Suprapubic skin (tissue), 4 donors: ENCODE measurements at places on chromosomes 2 and 18.

DNA sequence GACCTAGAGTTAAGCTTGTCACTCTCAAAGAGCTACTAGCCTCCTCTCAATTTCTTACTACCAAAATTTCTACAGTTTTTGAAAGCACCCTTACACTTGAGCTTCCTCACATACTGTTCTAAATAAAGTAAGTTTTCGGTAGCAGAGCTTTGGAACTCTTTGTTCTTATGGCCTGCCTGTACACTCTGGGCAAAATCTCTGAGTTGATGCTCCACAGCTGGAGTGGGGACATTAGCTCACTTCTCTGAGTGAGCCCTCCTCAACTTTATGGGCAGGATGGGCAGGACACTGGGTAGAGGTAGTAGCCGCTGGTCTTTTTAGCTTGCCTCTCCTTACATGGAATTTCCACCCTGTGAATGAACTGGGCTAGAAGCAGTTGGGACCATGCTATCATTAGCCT is 127.8 kb downstream of the FAM210A start:
- DNase-seq = no peak

DNA sequence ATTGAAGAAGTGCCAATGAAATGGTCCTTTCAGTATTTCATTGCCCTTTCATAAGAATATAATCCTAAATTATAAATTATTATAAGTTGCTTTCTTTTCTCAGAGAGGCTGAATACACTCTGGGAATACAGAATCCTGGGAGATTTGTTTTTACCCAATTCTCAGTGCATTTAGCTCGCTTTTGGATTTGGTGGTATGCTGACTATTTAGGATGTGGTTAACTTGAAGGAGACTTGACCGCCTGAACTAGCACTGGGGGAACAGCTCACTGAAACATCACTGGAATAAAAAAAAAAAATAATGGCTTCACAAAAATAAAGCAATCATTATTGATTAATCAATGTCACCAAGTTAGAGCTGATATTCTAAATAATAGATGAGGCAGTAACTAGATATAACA is 10.2 kb downstream of the TNFAIP6 start:
- DNase-seq = no peak

- no peak for DNase-seq
Observed at GRCh38 chr2:105294844-105295481, 34.6 kb downstream of the TGFBRAP1 start.

GRCh38 chr2:224847961-224848850 is 132.0 kb upstream of the CCDC195 start:
- no peak for DNase-seq

DNA sequence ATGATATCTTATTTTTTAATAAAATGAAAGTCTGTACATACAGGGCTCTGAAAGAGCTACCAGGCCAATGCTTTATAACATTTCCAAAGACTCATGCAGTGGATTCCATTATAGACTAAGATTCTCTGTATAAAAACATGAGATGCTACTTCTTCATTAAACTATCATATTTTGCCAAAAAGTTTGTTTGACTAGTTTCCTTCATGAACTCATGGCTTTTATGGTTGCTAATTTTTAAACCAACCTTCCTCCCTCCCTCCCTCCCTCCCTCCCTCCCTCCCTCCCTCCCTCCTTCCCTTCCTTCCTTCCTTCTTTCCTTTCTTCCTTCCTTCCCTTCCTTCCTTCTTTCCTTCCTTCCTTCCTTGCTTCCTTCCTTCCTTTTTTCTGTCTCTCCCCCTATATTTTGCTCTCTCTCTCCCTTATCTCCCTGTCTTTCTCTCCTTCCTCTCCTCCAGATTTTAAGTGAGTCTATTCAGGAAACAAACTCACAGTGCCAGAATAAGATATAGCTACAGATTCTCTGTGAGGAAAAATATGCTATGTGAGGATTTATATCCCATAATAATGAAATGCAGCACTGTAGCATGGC is 961.5 kb upstream of the ZEB2 start:
- DNase-seq = no peak

- DNase-seq = no peak
Observed at GRCh38 chr2:28616396-28616999, 120.6 kb downstream of the PLB1 start.

DNA sequence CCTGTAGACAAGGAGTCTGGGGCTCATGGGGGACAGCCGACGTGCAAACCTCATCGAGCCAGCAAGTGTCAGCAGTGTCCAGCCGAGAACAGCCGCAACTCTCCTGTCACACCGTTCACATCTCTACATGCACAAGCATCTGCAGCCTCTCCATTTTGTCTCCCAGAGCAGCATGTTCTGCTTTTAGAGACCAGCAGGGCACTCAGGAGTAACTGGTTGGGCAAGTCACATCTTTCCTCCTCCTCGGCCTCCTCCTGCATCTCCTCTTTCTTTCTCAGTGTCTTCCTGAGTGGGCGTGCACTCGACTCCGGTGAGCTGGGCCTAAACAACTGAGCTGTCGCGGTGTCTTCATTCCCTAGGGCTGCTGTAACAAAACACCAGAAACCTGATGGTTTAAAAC is 249.9 kb downstream of the SH3BP4 start:
- DNase-seq = no peak

DNA sequence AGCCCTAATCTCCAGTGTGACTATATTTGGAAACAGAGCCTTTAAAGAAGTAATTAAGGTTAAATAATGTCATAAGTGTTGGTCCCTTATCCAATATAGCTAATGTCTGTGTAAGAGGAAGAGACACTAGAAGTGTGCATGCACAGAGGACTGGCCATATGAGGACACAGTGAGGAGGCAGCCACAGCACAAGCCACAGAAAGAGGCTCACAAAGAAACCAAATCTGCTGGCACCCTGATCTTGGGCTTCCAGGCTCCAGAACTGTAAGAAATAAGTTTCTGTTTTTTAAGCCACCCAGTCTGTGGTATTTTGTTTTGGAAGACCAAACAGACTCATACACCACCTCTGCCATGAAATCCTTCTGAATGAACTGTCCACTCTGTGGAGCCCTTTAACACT is 186.4 kb upstream of the SLC39A10 start:
- no peak for DNase-seq

DNA sequence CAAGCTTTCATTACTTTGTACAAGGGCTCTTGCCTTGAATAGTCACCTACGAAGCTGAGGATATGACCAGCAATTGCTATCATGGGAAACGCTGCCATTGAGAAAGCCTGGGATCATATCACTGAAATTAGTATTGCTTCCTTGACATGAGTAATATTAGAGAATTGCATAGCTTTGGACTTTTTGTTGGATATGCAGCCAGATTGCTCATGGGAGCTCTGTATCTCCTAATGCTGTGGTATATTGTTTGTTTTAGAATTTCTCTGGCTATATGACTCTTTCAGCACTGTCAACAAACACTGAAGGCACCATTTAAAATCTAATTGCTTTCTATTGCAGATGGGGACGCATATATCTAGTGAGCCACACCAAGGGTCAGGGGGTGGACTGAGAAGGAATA is 80.0 kb upstream of the WDSUB1 start:
- no peak for DNase-seq

DNA sequence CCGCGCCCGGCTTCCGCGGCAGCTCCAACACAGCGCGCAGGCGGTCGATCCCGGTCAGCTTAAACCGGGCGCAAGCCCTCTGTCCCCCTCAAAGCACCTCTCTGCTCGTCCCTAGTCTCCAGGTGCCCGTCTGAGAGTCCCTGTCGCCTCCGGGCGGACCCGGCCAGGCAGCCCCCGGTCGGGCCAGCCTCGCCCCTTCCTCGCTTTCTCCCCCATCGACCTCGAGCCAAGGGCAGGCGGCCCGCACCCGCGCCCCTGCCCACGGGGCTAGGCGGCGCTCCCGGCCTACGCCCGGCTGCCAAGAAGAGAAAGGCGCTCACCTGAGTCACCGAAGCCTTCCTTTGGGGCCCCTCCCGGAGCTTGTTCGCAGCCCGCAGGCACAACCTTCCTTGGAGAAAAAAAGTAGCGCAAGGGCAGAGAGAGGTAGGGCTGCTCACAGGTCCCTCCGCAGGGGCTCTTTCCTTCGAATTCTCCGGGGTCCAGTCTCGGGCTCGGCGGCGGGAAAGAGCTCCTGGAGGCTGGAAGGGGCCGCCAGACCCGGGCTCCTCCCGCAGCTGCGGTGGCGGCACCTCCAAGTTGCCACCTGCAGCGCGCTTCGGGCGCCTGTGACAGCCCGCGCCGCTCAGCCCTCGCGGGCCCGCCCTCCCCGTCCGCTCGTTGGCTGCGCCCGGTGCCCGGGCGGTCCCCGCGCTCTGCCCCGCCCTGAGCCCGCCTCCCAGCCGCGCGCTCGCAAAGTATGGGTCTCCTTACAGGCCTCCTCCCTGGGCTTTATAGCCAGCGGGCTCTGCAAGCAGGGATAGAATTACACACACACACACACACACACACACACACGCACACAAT is 86.5 kb upstream of the EPB41L3 start:
- DNase-seq = peak; percentile 80

DNA sequence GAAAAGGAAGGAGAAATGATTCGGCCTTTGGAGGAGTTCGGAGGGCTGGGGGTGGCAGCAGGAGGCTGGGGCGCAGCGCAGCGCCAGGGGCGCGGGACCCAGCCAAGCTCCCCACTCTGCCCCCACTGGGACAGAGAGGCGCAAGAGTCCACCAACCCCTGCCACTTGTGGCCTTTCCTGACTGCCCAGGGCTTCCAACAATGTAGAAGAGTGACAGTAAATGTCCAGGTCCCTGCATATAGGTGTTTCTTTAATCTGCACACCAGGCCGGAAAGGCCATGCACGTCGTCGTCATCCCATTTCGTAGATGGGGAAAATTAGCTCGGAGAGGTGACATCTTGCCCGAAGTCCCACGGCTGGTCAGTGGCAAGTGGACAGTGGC is 96.6 kb downstream of the INHBB start:
- DNase-seq = no peak

DNA sequence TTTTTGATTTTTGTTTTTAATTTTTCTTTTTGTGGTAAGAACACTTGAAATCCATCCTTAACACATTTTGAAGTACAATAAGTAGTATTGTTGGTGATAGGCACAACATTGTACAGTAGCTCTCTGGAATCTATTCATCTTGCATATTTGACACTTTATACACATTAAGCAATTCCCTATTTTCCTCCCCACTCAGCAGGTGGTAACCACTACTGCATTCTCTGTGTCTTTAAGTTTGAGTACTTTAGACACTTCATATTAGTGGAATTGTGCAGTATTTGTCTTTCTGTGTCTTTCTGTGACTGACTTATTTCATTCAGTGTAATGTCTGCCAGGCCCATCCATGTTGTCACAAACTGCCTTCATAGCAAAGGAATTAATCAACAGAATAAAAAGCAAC is 471.7 kb upstream of the CDH20 start:
- no peak for DNase-seq

DNA sequence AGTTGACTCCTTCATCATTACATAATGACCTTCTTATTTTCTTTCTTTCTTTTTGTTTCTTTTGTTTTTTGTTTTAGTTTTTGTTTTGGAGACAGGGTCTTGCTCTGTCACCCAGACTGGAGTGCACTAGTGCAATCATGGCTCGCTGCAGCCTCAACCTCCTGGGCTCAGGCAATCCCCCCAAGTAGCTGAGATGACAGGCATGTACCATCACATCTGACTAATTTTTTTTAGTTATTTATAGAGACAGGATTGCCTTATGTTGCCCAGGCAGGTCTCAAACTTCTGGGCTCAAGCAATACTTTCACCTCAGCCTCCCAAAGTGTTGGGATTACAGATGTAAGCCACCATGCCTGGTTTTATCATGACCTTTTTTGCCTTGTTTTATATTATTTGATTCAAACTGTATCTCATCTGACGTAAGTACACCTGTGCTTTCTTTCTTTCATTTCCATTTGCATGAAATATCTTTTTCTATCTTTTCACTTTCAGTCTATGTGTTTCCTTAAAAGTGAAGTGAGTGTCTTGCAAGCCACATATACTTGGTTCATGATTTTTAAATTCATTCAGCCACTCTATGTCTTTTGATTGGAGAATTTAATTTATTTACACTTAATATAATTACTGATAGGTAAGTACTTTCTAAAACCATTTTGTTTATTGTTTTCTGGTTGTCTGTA is 39.1 kb downstream of the SP100 start:
- no peak for DNase-seq

- DNase-seq = no peak
Observed at GRCh38 chr2:36770542-36771287, 74.2 kb downstream of the VIT start.

GRCh38 chr2:168816369-168816768 is 13.9 kb downstream of the NOSTRIN start:
- no peak for DNase-seq

- no peak for DNase-seq
Observed at GRCh38 chr2:109196081-109196875, 67.3 kb downstream of the SH3RF3 start.

- no peak for DNase-seq
Observed at GRCh38 chr2:18883616-18884456, 294.5 kb upstream of the NT5C1B start.

GRCh38 chr18:48193521-48194492 is 215.4 kb downstream of the ZBTB7C start:
- no peak for DNase-seq

DNA sequence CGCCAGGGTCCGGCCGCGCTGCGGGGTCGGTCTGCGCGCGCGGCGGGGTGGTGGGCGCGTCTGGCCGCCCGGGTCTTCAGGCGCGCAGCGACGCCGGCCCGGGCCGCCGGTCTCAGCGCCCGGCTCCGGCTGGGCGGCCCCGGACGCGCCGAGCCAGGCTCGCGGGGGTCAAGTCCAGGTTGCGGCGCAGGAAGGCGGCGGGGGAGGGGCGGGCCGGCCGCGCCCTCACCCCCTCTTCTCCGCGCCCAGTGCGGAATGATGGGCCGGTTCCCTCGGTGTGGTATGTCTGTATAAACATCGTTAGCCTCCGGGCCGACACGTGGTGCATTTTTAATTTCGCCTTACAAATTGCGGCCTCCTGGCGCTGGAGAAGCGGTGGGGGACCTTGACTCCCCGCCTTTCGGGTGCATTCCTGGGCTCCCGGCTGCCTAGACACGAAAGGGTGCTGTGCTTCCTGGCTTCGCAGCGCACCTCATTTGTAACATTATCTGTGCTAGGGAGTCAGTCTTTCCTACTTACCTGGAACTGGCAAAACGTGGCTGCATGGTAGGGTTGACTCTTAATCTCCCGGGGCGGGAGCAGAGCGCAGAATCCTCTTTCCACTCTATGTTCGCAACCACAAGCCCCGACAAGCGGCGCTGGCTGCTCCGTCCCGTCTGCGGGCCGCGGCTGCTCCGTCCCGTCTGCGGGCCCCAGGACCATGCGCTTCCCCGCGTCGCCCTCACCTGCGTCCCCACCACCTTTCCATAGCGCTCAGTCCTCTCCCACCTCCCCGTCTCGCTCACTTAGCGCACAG is 69.0 kb downstream of the CTAGE1 start:
- DNase-seq = no peak

- no peak for DNase-seq
Observed at GRCh38 chr2:59168766-59169165, 927.6 kb upstream of the FANCL start.

- DNase-seq = no peak
Observed at GRCh38 chr18:43148231-43148630, 32.7 kb upstream of the RIT2 start.

GRCh38 chr2:105447476-105447875 is 48.6 kb upstream of the FHL2 start:
- DNase-seq = no peak

- no peak for DNase-seq
Observed at GRCh38 chr18:42969366-42969765, 146.1 kb downstream of the RIT2 start.
